Fibroblast of skin of right biceps (primary cell): ENCODE measurements at places on chromosomes 16 and 17.

DNA sequence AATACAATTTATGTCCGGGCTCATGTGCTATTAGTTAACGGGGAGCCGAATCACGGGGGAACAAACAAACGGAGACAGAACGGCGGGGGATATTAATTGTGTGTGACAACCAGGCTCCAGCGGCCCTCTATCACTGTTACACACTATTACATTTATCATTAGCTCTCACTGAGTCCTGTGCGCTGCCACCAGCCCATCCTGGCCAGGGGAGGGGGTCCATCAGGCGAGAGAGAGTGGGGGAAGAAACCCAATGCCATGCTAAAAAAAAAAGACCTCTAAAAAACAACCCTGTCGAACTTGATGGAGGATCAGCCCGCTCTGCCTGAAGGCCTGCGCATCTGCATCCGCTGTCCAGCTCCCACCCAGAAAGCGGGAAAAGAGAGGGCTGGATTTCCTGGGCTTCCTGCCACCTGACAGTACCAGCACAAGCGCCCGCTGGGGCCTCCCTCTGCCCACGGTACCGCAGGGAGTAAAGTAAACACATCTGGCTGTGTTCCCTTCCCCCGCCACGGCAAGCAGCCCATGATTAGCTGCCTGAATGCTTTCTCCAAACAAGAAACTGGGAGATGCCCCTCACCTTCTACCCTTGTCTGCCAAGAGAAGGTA, 41.7 kb downstream of the PIPOX start:
- DNase-seq: peak; percentile 28

DNA sequence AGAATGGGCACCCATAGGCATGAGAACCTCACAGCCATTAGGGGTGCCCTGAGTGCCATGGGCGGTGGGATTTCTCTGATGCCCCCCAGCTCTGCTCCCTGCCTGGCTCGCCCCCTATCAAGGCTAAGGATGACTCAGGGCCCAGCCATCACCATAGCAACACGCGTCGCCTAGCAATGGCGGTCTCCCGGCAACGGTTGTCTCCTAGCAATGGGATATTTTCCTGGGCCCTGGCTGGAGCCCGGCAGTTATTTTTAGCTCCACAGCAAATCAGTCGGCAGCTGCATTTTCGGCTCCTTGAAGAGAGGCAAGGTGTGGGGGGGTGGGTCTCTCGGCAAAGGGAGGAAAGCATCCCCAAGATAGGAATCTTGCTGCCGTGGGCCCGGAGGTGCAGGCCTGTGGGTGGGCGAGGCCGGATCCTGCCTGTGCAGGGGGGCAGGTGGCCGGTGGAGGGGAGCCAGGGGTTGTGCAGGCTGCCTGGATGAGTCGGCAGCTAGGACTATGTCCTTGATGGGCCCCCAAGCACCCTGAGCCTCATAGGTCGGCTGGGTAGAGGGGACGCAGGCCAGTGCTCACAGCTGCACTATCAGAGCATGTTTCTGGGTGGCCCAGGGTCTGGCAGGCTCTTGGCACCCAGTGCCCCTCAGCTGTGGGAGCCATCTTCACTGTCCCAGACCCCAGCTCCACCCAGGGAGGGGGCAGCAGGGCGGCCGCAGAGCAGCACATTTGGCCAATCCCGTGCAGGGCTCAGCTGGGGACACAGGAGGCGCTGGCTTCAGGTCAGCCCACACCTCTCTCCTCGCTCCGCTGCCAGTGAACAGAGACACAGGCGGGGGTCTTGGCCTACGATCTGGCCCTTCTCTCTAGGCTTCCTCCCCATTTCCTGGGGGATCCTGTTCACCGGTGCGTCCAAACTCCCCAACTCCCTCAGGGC, 4.2 kb upstream of the FBXL16 start:
- DNase-seq: peak; percentile 84

DNA sequence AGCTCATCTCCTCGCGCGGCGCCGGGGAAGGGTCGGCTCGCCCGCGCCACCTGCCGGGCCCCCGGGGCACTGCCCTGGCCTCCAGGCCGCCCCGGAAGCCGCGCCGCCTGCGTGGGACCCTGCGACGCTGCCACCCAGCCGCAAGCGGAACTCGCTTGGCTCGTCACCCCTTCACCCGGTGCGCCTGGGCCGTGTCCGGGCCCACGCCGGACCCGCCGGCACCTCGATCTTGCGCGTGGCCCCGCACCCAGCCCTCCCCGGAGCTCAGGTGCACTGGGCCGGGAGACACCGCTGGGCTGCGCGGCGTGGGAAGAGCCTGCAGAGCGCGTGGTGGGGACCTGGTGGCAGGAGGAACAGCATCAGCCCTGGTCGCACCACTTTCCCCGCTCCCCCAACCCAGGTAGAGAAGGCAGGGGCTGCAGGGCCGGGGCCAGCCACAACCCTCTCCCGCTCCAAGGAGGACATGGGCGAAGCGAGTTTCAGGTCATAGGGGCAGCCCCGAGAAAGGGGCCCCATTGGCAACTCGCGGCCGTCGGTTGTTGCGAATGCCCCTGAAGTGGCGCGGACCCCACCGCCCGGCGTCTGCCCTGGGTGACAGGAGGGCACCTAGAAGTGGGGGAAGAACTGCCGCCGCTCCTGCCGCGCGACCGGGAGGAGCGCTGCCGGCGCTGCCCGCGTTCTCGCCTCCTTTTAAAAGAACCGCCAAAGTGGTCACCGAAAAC, 363 bp upstream of the MIF4GD start:
- peak; percentile 75 for DNase-seq

GRCh38 chr17:43477832-43478634, 5.7 kb upstream of the DHX8 start:
- peak; percentile 6 for DNase-seq

- no peak for DNase-seq
Observed at GRCh38 chr16:4182581-4183236, 59.2 kb downstream of the SRL start.

DNA sequence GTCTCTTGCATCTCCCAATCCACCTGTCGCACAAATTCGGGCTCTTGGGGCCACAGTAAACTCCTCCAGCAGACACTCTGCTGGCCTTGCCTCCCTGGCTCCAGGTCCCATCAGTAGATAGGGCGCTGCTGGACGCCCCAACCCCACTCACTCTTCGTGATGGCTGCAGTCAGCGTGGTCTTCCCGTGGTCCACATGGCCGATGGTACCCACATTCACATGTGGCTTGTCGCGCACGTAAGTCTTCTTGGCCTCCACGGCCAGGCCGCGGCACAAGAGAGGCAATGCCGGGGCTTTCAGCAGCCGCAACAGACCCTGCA, 428 bp downstream of the TUFM start:
- DNase-seq: no peak

- DNase-seq: peak; percentile 30
Observed at GRCh38 chr17:19338031-19338990, 24.2 kb downstream of the B9D1 start.

DNA sequence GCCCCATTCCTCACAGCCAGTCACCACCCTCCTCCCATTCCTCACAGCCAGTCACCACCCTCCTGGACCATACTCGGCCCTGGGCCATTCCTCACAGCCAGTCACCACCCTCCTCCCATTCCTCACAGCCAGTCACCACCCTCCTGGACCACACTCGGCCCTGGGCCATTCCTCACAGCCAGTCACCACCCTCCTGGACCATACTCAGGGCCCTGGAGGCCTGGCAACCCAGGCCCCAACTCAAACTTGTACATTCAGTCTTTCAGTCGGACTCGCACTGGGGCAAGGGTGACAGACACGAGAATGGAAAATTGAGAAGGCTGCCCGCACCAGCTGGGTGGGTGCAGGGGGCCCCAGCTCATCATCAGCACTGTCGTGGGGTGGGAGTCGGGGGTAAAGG, 30.4 kb upstream of the FOXK2 start:
- peak; percentile 35 for DNase-seq

GRCh38 chr17:27323538-27324215, 29.8 kb downstream of the WSB1 start:
- DNase-seq: no peak

DNA sequence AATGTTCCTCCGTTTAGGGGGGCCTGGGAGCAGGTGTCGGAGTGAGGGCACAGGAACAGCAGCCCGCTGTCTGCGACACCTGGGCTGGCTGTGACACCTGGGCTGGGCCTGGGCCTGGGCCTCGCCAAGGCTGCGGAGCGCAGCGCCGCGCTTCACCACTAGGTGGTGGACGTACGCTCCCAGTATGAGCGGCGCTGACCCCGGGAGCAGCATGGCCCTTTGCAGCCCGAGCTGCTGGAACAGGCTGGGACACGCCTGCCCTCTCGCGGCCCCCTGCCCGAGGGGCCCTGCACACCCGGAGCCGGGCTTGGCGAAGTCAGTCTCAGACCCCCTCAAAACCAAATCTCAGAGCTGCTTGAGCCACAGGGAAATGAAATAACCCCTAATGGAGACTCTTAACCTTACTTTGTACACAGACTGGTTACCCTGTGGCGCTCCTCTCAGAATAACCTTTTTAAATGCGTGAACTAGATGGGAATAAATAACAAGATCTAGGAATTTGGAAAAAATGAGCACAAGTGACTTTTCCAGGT, 38.6 kb upstream of the FA2H start:
- peak; percentile 64 for DNase-seq

DNA sequence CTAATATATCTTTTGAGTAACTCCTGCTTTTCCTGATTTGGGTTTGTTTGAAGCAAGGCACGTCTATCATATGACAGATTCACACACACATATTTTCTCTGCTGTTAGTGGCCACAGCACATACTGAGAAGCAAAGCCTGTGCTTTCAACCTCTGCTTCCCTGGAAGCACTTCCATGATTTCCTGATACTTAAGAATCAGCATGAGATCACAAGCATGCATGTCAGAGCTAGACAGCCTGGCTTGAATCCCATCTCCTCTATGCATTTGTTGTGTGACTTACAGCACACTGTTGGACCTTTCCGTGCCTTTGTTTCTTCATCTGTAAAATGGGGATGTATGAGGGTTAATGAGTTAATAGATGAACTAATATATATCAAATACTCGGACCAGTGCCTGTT, 151.1 kb upstream of the NOL11 start:
- DNase-seq: no peak
